ENCODE measurements at places on chromosomes 11 and 22.

GRCh38 chr11:68372625-68373024 lies 60.2 kb downstream of the LRP5 start:
- no peak for DNase-seq

DNA sequence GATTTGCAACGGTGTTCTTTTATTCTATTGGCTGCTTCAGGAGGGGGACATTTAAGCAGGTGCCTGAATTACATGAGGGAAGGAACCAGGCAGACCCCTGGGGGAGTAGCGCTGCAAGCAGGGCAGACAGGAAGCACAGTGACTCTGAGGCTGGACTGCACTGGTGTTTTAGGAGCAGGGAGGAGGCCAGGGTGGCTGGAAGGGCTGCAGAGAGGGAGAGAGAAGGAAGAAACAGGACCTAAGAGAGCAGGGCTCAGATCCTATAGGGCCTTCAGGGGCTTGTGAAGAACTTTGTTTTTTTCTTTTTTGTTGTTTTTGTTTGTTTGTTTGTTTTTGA lies 62.5 kb upstream of the SORL1-AS1 start:
- DNase-seq: no peak

- DNase-seq: no peak
Measured at GRCh38 chr22:33796494-33796893, 123.8 kb downstream of the LARGE1 start.

DNA sequence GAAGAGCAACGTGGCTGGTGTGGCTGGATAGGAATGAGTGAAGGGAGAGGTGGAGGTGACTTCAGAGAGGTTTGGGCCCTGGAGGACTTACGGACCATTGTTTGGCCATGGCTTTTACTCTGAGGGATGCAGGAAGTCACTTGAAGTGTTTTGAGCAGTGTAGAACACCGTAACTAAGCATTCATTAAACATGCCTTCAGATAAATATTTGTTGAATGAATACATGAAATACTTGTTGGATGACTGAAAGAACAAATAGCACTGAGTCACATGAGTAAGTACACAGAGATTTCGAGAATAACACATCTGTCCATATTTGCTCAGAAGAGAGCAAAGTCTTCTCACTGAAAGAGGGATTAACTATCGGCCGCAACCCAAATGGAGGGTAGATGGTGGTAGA lies 182.7 kb upstream of the SNX19 start:
- DNase-seq: peak; percentile 28

DNA sequence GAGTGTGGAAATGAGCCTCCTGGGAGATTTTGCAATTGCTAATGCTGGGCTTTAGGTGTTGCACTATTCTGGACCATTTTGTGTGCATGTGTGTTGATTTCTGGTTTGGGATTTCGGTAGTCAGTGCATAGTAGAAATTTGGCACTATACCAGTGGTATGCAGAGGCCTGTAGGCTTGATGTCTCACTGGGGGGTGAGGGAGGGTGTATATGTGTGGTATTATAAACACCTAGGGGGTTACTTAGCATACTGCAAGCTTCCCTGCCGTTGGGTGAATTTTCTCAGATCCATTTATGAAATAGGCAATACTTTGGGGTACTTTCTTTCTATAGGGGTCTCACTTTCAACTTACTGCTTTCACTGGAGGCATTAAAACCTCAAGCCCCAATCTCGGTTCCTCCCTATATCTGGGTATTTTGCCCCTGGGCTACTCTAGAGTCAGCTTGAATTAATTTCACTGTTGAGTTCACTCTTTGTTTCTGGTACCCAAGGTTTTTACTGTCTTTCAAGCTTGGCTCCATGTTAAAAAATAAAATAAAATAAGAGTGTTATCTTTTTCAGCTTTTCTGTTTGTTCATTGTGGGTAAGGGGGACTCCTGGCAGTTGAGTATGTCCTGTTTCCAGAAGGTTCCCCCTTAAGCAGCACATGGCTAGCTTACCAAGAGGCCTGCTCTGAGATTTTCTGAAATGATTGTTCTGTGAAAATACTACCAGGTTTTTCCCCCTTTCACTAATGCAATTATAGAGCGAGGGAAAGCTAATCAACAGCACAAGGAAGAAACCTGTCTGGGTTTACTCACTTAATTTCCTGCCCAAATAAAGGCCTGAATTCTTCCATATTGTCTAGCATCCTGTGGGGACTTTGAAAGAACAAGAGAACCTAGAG lies 45.8 kb downstream of the PPFIBP2 start:
- no peak for DNase-seq

DNA sequence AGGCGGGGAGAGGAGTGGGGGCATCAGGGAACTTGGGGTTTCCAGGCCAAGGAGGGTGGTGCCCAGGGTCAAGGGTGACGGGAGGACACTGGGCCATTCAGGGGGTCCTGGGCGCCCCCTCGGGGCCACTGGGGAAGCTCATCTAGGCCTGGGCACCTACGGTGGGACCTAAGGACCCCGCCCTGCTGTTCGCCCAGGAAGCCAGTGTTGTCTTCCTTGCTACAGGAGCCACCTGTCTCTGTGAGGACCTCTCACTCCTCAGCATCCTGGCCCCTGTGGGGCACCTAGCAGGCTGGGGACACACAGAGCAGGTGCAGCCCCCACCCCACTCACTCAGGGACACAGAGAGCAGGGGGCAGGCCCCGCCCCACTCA lies 191.6 kb downstream of the IGLL1 start:
- DNase-seq: no peak

GRCh38 chr22:48396785-48397530 lies 1430.7 kb downstream of the BRD1 start:
- no peak for DNase-seq

GRCh38 chr11:43812471-43812870 lies 68.2 kb upstream of the ALKBH3 start:
- no peak for DNase-seq

DNA sequence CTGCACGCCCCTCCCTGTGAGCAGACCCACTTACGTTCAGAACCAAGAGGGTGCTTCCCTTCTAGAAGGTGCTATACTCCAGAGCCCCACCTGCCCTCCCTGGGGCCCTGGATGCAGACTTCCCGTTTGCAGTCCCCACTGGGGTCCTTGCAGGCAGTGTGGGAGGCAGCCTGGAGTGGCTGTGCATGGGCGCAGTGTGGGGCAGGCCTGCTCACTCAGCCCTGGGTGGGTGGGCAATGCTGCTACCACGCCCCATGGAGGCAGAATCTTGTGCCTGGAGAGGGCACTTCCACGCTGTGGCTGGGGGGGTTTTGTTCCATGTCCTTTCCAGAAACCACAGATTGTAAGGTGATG lies 116.2 kb downstream of the KCNQ1OT1 start:
- DNase-seq: no peak

GRCh38 chr11:111819829-111820237 lies 51.5 kb downstream of the ALG9 start:
- DNase-seq: no peak

DNA sequence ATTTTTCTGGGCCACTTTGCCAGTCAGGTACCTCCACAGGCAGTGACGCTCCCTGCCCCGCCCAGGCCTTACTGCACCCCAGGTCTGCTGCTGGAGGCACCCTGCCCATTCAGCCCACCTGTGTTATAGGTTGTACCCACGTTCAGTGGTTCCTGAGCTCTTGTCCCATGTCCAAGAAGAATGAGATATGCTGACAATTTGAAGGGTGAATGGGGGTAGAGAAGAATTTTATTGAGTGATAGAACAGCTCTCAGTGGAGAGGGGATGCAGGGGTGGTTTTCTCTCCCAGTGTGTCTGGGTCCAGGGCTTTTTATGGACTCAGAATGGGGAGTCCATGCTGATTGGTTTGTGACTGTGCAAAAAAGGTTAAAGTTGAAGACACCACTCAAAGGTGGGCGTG lies 149.7 kb downstream of the LDLRAD3 start:
- DNase-seq: no peak

DNA sequence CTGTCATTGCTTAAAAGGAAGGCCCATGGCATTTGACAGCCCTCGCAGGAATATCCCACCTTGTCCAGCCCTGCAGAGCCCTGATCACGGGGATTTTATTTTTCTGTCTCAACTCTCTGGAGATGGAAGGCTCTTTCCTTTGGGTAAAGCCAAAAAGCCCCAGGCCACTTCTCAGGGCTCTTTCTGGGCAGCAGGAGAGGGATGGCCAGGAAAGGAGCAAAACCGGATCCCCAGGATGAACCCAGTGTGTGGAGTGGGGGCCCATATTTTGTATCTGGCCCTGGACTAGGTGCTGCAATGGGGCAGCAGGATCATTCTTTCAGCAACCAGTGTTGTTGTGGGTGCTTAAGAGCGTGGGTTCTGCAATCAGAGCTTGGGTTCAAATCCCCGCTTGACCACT lies 11.0 kb downstream of the CREB3L1 start:
- no peak for DNase-seq

- no peak for DNase-seq
Measured at GRCh38 chr11:45754741-45755140, 50.2 kb upstream of the SLC35C1 start.

DNA sequence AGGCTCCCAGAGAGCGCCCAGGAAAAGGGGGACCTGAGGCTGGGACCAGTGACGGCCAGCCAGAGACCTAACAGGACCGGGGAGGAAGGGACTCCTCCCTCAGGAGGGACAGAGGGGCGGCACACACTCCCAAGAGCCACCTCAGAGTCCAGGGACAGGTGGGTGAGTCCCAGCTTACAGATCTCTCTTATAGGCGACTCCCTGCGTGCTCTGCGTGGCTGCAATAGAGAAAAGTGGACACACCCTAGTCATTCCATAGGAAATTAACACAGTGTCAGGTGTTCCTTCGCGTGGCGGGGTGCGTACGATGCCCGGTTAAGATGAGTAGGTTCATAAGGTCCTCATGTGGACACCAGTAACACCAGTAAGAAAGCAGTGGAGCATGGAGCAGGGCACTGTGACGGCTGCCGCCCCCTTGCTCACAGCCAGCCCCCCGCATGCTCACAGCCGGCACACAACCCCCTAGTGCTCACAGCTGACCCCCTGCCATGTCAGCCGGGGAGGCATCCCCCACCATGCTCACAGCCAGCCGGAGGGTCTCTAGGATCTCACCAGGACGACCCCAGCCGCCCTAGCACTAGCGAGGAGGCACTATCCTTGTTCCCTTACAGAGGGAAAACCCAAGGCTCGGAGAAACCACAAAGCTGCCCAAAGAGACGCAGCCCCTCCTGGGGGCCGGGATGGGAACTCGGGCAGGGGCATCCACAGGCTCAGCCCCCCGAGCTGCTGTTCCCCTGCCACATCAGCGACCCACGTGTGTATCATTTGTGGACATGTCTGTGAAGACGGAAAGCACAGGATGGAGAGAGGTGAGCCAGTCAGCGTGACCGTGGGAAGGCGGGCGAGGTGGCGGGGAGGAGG lies 426.8 kb downstream of the TBC1D22A start:
- no peak for DNase-seq

GRCh38 chr11:86091566-86091965 lies 22.7 kb upstream of the PICALM start:
- no peak for DNase-seq

DNA sequence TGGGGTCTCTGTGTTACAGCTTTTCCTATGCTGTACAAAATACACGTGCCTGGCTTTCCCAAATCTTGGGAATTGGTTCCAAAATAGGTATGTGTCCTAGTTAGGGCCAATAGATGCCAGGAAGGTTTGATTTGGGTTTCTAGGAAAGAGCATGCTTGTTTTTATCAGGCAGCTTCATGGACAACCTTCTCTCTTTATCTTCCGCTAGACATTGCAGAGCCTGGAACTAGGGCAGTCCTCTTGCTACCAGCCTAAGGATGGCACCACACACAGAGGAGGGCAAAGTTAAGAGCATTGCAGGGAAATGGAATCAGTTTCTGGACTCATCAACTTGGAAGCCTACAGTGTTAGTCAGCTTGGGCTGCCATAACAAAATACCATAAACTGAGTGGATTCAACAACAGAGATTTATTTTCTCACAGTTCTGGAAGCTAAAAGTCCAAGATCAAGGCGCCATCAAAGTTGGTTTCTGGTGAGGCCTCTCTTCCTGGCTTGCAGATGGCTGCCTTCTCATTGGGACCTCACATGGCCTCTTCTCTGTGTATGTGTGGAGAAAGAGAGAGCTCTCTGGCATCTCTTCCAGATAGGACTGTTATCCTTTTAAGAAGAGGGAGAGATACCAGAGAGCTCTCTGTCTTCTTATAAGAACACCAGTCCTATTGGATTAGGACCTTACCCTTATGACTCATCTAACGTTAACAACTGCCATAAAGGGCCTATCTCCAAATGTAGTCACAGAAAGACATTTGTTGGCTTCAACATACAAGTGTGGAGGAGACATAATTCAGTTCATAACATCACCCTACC lies 27.3 kb upstream of the CREB3L1 start:
- no peak for DNase-seq
